ENCODE measurements at places on chromosomes 13 and 19.

DNA sequence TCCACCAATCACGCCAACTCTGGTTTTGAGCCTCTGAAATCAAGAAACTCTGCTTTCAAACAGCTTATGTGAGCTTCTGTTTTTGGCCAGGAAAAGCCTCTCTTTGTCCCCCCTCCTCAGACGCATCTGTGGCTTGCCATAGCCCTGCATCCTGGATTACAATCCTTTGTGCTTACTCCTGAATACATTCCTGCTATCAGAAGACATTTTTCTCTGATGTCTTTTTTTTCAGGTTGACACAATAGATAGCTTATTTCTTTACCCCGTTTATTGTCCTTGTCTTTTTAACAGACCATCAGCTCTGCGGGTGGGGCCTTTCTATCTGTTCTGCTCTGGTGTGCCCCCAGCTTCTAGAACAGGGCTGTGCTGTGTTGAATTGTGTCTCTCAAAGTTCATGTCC is 11.0 kb downstream of the PNMA8B start:
- peak; percentile 17 for DNase-seq

DNA sequence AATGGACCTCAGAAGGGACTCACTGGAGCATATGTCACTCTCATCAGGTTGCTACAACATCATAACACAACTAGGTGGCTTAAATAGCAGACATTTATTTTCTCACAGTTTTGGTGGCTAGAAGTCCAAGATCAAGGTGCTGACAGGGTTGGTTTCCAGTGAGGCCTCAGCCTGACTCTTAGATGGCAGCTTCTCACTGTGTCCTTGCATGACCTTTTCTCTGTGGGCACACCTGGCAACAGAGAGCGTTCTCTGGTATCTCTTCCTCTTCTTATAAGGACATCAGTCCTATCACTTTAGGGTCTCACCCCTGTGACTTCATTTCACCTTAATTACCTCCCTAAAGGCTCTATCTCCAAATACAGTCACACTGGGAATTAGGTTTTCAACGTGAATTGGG is 74.5 kb downstream of the CYSLTR2 start:
- no peak for DNase-seq

DNA sequence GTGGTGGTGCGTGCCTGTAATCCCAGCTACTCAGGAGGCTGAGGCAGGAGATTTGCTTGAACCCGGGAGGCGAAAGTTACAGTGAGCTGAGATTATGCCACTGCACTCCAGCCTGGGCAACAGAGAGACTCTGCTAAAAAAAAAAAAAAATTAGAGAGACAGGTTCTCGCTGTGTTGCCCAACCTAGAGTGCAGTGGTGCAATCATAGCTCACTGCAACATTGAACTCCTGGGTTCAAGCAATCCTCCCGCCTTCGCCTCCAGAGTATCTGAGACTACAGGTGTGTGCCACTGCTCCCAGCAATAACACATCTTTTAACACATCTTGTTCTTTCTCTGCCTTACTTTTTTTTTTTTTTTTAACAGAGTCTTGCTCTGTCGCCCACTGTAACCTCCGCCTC is 32.7 kb downstream of the CLEC17A start:
- no peak for DNase-seq

DNA sequence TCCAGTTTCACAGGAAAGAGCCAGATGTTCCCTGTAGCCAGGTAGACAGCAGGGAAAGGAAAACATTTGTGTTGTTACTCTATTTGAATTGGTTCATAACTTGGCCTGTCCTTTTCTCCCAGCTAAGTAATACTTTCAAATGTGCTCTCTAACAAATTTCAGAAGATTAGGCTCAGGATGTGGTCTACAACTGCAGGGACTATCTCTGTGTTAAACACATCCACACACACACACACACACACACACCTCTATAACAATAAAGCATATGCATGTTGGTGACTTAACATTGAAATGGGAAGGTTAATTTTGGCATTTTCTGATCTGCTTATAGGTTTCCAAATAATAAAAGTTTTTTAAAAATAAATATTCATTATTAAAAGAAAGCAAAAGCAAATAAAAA is 316.0 kb upstream of the ARGLU1 start:
- DNase-seq = no peak

- no peak for DNase-seq
Observed at GRCh38 chr19:18815673-18816072, 16.1 kb upstream of the UPF1 start.

GRCh38 chr13:61339054-61339621 is 76.5 kb downstream of the PCDH20 start:
- DNase-seq = no peak

DNA sequence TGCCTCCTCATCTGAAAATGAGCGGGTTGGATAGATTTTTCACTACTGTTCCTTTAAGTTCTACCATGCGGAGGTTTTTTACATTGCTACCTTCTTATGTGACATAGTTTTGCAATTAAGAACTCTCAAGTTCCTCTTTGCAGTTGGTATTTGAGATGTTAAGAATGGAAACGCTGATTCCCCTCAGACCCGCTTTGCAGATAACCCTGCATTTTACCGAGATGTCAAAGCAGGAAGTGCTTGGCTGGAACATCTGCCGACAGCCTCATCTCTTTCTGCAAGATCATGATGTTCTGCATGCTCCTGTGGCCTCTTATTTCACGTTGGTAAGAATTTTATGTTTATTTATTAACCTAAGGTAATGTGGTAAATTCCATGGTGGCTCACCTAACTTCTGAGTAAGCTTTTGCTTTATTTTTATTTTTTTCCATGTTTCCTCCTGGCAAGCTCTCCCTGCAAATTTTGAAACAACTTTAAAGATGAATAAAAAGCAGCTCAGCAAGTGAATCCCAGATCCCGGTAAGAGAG is 22.5 kb downstream of the PABPC3 start:
- no peak for DNase-seq

DNA sequence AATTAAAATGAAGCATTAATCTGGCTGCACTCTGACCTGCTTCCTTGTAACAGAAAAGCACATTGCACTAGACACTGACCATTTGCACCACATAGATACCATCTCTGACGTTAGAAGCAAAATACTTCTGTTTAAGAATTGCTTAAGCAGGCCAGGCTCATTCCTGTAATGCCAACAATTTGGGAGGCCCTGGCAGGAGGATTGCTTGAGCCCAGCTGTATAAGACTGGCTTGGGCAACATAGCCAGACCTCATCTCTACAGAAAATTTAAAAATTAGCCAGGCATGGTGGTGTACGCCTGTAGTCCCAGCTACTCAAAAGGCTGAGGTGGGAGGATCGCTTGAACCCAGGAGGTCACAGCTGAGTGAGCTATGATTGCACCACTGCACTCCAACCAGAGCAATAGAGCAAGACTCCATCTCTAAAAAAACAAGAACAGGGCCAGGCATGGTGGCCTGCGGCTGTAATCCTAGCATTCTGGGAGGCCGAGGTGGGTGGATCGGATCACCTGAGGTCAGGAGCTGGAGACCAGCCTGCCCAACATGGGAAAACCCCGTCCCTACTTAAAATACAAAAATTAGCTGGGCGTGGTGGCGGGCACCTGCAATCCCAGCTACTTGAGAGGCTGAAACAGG is 7.0 kb upstream of the TLE6 start:
- no peak for DNase-seq

DNA sequence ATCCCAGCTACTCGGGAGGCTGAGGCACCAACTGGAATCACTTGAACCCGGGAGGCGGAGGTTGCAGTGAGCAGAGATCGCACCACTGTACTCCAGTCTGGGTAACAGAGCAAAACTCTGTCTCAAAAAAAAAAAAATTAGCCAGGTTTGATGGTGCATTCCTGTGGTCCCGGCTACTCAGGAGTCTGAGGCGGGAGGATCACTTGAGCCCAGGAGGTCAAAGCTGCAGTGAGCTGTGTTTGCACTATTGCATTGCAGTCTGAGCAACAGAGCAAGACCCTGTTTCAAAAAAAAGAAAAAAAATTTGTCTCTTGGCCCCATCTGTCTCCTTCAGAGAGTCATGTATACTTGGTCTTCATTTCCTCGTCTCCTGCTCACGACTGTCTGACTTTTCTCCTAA is 1.6 kb downstream of the CCDC97 start:
- DNase-seq = no peak

DNA sequence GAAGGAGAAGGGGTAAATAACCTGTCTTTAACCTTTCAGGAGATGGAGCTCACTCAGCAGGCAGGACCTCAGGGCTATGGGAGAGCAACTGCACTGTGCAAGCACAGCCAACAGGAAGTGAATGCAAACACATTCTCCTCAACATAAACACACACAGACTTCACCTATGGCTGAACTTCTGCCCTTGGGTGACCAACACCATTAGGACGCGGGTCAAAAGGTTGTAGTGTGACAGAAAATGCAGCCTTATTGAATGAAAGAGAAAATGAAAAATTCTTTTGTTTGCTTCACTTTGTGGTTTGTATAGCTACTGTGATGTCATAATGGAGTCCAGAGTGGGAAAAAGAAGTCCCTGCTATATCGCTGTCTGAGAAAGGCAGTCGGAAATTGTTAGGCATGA is 323.0 kb downstream of the NDFIP2 start:
- DNase-seq = no peak

- no peak for DNase-seq
Observed at GRCh38 chr19:18648973-18649315, 12.1 kb downstream of the KLHL26 start.

DNA sequence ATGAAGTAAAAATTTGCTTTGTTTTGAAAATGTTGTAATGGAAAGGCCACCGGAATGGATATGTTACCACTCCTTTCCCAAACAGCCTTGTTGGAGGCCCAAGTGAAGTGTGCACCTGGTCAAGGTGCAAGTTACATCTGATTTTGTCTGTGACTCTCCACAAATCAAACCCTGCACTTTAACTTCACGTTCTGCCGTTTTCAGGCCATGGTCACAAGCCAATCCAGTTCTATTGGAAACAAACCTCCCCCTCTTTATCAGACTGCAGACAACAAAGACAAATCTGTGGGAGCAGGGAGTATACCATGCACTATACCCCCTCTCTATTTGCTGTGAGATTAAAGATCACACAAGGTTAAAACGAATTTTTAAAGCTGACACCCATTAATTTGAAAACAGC is 155.6 kb upstream of the RFC3 start:
- no peak for DNase-seq

DNA sequence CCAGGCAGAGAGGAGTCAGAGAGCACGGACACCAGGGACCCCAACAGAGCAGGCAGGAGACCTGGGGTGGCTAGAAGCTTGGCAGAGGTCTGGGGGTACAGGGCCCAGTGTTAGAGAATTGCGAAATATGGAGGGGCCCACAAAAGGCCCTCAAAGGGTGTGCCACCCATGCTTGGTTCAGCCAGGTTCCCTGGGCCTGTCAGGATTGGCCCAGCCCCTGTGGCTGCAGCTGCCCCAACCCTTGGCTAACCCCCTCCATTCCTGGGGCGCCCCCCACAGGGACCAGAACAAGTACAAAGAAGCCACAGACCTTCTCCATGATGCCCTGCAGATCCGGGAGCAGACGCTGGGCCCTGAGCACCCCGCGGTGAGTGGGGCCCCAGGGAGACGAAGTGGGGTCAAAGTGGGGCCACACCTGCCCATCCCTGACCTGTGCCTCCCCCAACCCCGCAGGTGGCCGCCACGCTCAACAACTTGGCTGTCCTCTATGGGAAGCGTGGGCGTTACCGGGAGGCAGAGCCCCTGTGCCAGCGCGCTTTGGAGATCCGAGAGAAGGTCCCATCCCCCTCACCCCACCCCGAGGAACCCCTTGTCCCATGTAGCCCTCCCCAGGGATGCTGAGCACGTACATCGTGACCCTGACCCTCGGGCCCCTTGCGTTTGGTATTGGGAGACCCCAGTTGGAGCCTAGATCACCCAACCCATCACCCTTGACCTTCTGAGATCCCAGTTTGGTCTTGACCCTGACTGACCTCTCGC is 8.0 kb downstream of the KLC3 start:
- DNase-seq = no peak

- no peak for DNase-seq
Observed at GRCh38 chr13:73508841-73509240, 450.0 kb downstream of the KLF5 start.

GRCh38 chr19:42088471-42089190 is 12.7 kb downstream of the ZNF574 start:
- DNase-seq = peak; percentile 82

- DNase-seq = peak; percentile 80
Observed at GRCh38 chr13:46961719-46962118, 64.9 kb upstream of the HTR2A start.

DNA sequence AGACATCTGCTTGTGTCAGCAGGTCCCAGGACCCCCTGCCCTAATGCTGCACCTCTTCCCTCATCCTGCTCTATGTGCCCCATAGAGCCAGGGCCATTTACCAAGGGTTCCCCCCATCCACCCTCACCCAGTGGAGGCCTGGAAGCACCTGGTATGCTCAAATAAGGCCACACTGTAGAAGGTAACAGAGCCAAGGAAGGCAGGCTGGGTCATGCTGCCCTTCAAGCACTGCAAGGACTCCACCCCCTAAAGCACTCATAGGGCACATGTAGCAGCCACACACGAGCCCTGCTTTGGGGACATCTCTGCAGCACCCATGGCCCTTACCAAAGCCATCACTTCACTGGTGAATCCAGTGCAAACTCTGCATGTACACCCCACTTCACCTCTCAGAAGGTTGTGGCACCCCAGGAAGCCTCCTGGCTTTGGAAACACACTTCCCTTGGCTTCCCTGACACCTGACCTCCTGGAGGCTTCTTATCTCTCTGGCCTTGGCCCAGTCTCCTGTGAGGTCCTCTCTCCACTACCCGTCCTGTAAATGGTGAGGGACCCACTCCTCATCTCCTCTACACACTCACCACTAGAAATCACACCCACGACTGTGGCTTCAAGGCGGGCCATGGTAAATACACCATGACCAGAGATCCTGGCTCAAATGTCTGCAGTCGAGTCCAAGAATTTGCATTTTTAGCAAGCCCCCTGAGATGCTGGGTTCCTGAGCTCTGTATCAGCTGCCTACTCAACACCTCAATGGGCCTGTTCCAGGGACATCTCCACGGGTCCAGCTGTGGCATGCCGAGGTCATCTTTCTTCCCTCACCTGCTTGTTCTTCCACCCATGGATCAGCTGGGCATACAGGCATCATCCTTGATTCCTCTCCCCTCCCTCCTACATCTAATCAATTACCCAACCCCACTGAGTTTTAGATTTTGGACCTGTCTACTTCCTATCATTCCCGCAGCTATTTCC is 80.9 kb upstream of the DOCK9 start:
- no peak for DNase-seq

DNA sequence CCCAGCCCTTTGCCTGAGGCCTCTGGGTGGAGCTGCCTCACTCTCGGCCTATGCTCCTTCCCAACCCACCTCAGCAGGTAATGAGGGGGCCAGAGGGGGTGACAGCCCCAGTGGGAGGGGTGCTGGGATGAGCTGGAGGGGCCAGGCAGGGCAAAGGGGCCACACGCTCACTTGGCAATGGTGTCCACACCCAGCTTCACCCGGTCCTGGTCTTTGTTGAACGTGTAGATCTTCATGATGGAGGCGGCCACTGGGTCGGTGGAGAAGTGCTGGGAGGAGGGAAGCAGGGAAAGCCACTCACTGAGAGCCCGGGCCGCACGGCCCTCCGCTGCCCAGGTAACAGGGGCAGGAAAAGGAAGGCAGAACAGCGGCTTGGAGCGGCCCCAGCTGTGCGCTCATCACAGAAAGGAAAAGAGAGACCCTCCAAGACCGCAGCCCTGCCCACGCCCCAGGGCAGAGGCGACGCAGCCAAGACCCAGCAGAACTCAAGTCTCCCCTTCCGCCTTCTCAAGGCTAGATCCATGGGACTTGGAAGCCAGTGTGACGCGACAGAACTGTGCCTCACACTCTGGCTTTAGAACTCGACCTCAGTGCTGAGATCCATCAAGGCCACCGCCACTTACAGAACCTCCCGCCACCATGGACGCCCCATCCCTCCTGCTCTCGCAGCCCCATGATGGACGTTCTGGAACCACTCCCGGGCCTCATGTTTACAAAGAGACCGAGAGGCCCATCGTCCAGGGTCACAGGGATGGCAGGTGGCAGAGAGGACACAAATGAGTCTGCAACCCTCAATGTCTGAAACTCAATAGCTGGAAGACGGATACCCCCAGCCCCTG is 9.2 kb downstream of the UBXN6 start:
- DNase-seq = no peak

Data from fibroblast of upper back skin (primary cell).